ENCODE measurements at places on chromosomes 2 and 18.

DNA sequence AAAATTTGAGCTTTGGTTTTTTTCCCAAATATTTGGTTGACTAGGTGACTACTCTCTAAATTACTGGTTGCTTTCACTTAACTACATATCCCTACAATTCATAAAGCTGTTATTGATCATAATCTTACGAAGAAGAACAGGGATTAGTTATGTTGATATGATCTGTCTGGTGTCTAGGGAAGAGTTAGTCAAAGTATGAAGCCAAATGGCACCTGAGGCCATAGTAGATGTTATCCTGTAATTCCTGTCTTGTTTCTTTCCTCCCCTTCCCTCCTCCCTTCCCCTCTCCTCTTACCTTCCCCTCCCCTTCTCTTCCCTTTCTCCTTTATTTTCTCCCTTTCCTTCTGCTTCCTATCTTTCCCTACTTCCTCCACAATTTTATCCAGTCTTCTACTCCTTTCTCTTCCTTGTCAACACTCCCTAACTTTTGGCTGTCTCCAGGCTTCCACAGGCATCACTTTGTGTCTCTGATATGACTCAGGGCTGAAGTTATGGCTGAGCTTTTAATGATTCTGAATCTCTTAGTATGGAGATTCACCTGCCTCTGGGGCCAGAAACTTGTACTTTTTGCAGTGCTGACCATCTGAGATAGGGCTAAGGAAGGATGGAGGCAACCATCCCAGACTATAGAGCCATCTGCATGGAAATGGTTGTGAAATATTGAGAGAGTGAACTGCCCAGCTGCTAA lies 149.9 kb upstream of the TCF4 start:
- no peak for DNase-seq

GRCh38 chr2:240235149-240235803 lies 94.8 kb upstream of the OTOS start:
- no peak for DNase-seq

DNA sequence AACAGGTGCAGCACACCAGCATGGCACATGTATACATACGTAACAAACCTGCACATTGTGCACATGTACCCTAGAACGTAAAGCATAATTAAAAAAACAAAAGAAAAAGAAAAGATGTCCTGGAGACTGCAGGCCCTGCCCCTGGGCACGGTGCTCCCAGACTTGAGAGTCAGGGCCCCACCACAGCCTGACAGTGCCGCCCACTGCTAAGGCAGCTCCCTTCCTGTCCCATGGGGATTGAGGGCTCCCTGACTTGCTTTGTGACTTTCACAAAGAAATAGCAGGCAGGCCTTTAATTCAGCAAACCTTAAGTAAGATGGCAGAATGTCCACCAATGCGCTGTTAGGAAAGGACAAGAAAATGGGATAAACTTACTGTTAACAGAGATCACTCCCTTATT lies 116.8 kb downstream of the NDUFA10 start:
- DNase-seq: no peak

DNA sequence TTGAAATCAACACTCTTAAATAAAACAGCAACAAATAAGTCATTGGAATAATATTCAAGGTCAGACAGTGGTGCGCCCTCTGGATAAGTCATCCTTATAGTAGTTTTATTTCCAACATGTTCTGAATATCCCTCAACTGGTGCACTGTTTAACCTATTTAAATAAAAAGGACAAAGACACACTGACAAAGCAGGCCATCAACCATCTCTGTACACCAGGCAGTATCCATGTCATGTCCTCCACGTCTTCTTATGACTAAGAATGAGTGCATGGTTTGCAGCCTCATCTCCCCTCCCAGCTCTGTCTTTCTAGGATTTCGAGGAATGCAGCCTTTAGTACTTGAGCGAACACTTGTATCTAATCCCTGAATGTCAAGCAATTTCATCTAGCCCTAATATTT lies 42.4 kb downstream of the ST3GAL5 start:
- no peak for DNase-seq

GRCh38 chr2:219274361-219274921 lies 4.7 kb upstream of the DNAJB2 start:
- no peak for DNase-seq

DNA sequence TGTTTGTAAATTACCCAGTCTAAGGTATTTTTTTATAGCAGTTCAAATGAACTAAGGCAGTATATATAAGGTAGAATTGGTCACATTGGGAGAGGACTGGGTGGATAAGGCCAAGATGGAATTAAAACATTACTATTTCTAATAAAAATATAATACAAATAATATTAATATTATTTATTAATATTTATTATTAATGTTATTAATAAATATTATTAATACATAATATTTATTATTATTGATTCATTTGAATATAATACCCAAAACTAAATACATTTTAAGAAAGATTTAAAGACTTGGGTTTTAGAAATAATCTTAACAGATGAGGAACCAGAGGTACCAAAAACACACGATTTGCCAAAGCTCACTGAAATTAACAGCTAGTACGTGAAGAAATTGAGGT lies 30.5 kb upstream of the MC2R start:
- DNase-seq: no peak

DNA sequence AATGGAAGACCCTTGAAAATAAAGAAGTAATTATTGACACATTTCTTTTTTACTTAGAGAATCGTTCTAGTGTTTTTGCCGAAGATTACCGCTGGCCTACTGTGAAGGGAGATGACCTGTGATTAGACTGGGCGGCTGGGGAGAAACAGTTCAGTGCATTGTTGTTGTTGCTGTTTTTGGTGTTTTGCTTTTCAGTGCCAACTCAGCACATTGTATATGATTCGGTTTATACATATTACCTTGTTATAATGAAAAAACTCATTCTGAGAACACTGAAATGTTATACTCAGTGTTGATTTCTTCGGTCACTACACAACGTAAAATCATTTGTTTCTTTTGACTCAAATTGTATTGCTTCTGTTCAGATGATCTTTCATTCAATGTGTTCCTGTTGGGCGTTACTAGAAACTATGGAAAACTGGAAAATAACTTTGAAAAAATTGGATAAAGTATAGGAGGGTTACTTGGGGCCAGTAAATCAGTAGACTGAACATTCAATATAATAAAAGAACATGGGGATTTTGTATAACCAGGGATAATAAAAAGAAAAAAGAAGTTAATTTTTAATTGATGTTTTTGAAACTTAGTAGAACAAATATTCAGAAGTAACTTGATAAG lies 3.3 kb downstream of the PMAIP1 start:
- no peak for DNase-seq

GRCh38 chr18:39701839-39702238 lies 2136.2 kb upstream of the CELF4 start:
- DNase-seq: no peak

- no peak for DNase-seq
Measured at GRCh38 chr2:18381386-18381785, 179.1 kb downstream of the RDH14 start.

DNA sequence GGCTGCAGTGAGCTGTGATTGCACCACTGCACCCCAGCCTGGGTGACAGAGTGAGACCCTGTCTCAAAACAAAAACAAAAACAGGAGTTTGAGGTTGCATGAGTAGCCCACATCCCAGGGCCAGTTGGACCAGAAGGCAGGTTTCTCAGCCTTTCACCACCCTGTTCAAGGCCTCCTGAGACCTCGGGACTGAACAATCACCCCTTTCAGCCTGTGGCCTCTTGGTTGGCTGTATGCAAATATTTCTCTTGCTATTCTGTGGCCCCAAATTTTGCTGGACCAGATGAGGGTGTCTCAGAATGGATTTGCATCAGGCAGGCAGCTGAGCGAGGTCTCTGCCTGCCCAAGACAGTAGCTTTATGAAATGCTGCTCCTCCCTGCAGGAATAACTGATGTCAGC lies 56.9 kb downstream of the DPYSL5 start:
- no peak for DNase-seq

DNA sequence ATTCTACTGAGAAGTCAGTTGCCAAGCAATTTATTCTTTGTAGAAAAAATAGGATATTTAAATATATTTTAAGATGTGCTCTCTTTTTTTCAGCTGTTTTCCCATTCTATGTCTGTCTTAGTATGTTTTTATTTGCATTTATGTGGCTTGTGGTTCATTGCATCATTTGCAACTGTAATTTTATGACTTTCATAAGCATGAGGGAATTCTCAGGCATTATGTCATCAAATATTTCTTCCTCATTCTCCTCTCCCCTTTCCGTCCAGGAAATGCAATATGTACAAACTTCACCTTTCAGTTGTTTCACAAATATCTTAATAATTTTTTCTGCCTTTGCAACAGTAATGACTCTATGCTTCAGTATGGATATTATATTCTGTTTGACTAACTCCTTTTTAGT lies 560.2 kb upstream of the LRATD1 start:
- no peak for DNase-seq

GRCh38 chr2:195003881-195004471 lies 653.0 kb upstream of the SLC39A10 start:
- DNase-seq: no peak

DNA sequence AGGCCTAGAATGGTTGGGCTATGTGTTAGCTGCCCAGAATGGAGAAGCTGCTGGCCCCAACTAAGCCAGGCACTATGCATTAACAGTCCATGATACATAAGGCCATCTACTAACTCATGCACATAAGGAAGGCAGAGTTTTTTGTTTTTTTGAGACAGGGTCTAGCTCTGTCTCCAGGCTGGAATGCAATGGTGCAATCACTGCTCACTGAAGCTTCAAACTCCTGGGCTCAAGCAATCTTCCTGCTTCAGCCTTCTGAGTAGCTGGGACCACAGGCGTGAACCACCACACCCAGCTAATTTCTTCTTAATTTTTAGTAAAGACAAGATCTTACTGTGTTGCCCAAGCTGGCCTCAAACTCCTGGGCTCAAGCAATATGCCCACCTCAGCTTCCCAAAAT lies 37.6 kb downstream of the GPR45 start:
- no peak for DNase-seq

- DNase-seq: no peak
Measured at GRCh38 chr2:7825591-7826312, 856.1 kb upstream of the ID2 start.

- no peak for DNase-seq
Measured at GRCh38 chr2:215332872-215333595, 21.2 kb downstream of the ATIC start.

GRCh38 chr2:177334940-177335543 lies 57.5 kb upstream of the AGPS start:
- DNase-seq: peak; percentile 59
